ENCODE measurements at places on chromosomes 7 and 10.
A peak's percentile ranks its signal among the peaks of the same experiment; 100 is the strongest.

- peak; percentile 30 for DNase-seq
These were observed 49.0 kb upstream of the ARHGAP12 start for GRCh38 chr10:31977440-31978155.

- no peak for DNase-seq
These were observed at the start of gene SRPK2 for GRCh38 chr7:105388356-105389087. Gene SRPK2, minus strand, starts transcription at chr7:105388921.

GRCh38 chr10:101183458-101184183, 45.6 kb downstream of the LBX1 start:
- no peak for DNase-seq

- DNase-seq, result no peak
These were observed 738 bp downstream of the ETV1 start for GRCh38 chr7:13988731-13989125.

- no peak for DNase-seq
These were observed 160.2 kb downstream of the CREB5 start for GRCh38 chr7:28572321-28573058.

DNA sequence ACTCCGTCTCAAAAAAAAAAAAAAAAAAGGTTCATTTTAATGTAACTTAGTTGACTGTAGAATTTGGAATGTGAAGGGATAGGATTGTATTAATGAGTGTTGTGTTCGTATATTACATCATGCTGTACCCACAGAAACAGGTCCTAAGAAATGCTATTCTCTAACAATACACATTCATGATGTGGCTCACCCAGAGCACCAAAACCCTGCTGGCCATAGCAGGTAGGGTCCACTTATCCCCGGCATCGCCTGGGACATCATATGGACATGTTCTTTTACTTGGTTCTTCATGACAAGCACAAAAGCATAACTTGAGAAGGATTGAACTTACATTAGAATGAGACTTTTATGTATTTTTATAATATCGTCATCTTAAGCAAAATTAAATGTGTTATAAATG, 241.5 kb downstream of the CACNB2 start:
- DNase-seq, result no peak

DNA sequence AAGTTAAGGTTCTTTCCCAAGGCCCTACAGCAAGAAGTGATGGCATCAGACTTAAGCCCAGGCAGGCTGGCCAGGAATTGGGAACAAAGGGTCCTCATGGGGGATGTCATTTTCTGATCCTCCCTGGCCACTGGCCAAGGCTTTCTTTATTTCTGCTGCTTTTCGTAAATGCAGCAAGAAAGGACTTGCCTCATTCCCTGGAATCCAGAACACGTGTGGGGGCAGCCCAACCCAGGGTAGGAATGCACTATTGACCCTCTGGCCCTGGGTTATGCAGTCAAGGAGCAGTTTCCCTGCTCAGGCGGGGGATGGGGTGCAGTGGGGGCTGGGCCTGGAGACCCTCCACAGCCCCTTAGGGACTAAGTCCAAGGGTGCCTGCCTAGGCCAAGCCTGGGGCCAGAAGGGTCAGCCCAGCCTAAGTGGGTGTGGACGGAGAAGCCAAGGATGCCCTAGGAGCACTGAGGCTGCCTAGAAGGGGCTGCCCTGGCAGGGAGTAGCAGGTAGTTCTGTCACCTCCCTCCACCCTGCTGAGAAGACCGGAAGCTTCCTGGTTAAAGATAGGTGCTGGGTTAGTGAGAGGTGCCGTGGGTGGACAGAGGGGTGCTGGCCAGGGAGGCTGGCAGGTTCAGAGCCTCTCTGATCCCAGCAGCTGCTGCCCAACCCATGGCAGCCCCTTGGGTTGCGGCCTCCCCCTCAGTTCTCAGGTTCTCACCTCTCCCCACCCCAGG, 179.2 kb downstream of the SH3PXD2A start:
- no peak for DNase-seq

- no peak for DNase-seq
These were observed 10.4 kb upstream of the LMBR1 start for GRCh38 chr7:156903232-156903909.

- DNase-seq, result no peak
These were observed 104.0 kb upstream of the INSIG1 start for GRCh38 chr7:155193716-155194115.

DNA sequence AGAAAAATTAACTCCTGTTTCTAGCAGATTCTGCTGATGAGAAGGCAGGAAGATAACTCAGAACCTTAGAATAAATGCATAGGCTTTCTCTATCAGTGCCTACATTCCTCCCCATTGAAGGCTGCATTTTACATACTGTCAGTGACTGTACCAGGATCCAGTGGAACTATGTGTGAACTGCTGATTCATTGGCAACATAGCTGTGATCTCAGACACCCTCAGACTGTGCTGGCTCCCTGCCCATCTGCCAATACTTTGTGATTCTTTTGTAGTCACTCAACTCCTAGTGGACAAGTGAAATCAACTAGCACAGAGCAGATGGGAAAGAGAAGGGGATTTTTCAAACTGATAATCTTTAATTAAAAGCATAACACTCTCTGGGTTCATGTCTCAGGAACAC, 375.8 kb downstream of the MDFIC start:
- no peak for DNase-seq

DNA sequence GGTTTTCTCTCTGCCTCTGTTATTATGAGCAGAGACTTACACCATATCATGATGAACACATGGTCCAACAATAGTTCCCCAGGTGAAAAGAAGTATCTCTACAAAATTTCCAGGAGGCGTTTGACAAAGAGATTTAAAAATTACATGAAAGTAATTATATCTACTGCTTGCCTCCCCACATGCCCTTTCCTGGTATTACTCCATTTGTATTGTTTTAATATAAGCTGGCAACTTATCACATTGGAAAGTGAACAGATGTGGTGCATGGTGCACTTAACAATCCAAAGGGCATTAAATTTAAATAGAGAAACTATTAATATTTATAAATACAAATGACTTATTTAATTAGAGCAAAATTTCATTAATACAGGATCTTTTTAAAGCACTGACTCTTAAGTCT, 638.2 kb downstream of the ANKRD7 start:
- DNase-seq, result no peak

DNA sequence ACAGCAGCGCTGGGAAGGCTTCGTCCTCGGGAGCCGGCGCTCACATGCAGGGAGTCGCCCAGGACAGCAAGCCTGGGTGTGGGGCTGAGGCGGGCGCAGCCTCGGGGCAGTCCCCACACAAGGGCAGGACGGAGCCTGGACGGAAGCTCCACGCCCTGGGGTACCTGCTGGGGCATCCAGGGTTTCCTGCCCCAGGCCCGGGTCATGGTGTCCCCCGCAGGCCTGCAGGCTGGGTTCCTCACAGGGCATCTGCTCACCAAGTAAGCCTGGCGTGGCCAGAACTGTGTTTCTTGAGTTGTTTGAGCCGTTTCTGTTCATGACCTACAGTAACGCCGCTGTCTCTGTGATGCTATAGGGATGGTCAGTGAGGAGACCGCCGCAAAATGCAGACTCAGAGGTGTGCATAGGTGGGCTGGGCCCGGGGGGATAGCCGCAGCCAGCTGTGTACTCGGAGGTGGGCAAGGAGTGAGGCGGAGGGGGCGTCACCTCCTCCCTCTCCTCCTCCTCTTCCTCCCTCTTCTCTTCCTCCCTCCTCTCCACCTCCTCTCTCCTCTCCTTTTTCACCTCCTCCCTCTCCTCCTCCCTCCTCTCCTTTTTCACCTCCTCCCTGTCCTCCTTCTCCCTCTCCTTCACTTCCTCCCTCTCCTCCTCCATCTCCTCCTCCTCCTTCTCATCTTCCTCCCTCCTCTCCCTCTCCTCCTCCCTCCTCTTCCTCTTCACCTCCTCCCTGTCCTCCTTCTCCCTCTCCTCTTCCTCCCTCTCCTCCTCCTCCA, 438.9 kb downstream of the DNAJB6 start:
- DNase-seq, result no peak

GRCh38 chr10:131657985-131658330, 242.8 kb upstream of the PPP2R2D start:
- DNase-seq, result no peak

GRCh38 chr10:66575251-66575855, 350.5 kb upstream of the LRRTM3 start:
- no peak for DNase-seq

DNA sequence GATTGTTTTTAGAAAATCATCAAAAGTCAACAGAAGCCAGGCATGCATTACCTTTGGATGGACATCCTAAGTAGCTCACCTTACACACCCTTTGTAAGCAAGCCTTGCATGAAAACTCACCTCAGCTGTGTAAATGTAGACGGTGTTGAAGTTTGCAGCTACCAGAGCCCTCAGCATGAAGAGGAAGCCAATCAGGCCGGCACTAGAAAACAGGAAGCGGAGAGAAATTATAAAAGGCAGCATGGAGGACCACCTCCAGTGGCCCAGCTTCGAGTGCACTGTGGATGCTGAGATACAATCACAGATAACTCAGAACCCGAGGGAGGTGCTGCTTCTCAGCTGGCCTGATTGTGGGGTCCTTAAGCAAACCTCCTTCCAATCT, 75.3 kb downstream of the SVOPL start:
- DNase-seq, result no peak

DNA sequence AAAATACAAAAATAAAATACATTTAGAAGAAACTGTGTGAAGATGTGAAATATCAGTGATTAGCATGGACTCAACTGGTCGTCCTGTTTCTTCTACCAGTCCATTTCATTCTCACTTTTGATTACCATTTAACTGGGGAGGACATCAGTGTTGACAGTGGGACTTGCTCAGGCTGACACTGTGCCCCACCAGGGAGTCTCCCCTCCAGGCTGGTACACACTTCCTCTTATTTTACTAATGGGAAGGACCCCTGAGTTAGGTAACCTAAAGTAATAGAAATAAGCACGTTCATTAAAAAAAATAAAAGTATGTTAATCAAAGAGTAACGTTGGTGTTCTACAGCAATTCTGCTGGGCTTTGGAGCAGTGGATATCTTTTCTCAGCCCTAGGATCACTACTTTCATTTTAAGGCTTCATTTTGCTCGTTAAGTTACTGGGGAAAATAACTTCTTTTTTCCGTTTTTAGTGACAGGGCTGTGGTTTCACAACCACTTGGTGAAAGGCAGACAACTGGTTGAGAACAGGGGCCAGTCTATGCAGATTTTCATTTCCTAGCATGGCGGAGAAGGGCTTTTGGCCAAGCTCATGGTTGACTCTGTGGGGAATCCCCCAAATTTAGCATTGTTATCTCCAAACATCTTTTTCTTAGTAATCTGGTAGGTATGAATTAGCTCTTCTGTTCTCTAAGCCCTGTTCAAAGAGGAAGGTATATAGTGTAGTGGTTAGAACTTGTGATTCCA, 2.1 kb downstream of the SNX10 start:
- DNase-seq, result no peak

DNA sequence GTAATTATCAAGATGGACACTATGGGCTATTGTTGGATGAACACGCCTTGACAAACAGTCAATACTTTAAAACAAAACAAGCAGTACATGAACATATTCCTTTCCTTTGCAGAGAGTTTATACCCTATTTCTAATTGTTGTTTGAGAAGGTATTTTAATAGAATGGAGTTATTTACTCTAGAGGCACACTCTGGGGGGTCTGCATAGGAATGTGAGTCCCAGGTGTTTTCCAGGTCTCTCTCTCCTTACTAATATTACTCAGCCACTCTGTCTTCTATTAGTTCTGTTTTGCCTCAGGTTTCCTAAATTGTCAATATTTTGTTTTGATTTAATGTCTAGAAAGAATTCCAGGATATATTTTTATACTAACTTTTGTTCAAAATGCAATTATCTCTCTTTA, 1091.4 kb downstream of the CNTNAP2 start:
- no peak for DNase-seq

DNA sequence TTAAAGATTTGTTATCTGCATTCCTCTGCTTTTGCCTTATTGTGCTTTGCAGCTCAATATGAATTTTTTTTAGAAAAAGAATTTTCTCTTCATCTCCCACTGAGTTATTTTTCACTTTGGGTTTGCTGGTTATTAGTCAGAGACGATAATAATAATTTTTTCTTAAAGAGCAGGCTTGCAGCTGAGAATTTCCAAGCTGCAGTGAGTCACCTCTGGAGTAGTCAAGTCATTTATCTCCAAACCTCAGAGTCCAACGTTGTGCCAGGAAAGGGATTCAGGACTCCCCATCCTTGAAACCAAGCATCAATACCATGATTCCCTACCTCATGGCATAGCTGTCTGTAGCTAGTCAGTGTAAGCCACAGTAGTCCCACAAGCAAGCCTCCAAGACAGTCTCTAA, 15.2 kb upstream of the EGR2 start:
- DNase-seq, result no peak

GRCh38 chr7:128092221-128092620, 61.0 kb upstream of the LRRC4 start:
- DNase-seq, result no peak

DNA sequence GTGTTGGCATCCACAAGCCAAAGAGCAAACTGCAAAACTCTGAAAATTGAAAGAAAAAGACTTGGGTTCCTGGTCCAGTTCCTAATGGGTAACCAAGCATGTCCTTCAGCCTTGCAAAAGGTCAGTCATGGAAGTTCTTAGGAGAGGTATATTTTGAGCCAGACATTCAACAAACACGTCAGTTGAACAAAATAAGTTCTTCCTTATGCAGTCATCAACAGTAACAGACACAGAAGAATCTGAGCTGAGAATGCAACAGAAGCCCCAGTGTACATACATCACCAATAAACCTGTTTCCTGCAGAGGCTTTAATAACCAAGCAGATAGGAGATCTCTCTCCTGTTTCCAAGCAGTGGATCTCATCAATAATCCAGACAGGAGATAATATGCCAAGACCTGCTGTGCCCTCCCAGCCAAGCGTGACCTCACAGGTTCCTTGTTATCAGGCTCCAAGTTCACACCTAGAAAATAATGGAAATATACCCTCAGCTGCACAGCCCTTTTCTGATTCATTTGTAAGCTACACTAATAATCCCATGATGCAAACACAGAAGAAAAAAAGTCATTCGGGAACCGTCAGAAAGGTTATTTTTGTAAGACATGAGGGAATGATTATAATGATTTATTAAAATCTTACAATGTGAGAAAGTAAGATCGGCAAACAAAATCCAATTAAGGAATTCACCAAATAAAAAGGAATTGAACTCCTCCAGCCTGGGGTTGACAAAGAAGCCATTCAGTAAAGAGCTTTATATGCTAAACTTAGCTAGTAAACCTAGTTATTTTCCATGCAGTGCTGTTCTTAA, 90.7 kb downstream of the DGKI start:
- no peak for DNase-seq

GRCh38 chr10:61904733-61905725, 3.5 kb downstream of the ARID5B start:
- DNase-seq, result peak; percentile 56

- DNase-seq, result no peak
These were observed 39.0 kb upstream of the IFRD1 start for GRCh38 chr7:112411186-112411795.

All from AG09319 (cell line).